ENCODE measurements at places on chromosomes 4 and X. TPM values are rescaled to one million over a fixed set of nuclear protein-coding genes. Genes with fewer than 3 reads are reported as not detected.

GPRIN3 gene
- 1.8 TPM for total RNA-seq

ZMAT1 gene
- total RNA-seq: 0.97 TPM

TMEM271 gene
- not detected for total RNA-seq

JAKMIP1 gene
- not detected for total RNA-seq

RGN gene
- under 0.01 TPM for total RNA-seq

MAGEA4 gene
- total RNA-seq: not detected

LIMCH1 gene
- 7.5 TPM for total RNA-seq

SRPK3 gene
- not detected for total RNA-seq

PPP4R3C gene
- total RNA-seq: not detected

NR0B1 gene
- total RNA-seq: under 0.01 TPM

EXOC1L gene
- total RNA-seq: not detected

TCEAL9 gene
- 191 TPM for total RNA-seq

PNMA6A gene
- total RNA-seq: 1.1 TPM

HPSE gene
- total RNA-seq: 7.6 TPM

INPP4B gene
- total RNA-seq: 4.4 TPM

SSX4 gene
- not detected for total RNA-seq

TEX13D gene
- not detected for total RNA-seq

GABRG1 gene
- not detected for total RNA-seq

WWC2 gene
- total RNA-seq: 19.5 TPM

EMCN gene
- total RNA-seq: 22.3 TPM

CT45A1 gene
- total RNA-seq: not detected

ADRA2C gene
- not detected for total RNA-seq

USP17L28 gene
- total RNA-seq: not detected

RAB40A gene
- total RNA-seq: not detected
